Amniotic stem cell (primary cell): ENCODE measurements at places on chromosomes 3 and 15.

GRCh38 chr3:43478118-43478785 is 143.6 kb downstream of the ANO10 start:
- no peak for DNase-seq

DNA sequence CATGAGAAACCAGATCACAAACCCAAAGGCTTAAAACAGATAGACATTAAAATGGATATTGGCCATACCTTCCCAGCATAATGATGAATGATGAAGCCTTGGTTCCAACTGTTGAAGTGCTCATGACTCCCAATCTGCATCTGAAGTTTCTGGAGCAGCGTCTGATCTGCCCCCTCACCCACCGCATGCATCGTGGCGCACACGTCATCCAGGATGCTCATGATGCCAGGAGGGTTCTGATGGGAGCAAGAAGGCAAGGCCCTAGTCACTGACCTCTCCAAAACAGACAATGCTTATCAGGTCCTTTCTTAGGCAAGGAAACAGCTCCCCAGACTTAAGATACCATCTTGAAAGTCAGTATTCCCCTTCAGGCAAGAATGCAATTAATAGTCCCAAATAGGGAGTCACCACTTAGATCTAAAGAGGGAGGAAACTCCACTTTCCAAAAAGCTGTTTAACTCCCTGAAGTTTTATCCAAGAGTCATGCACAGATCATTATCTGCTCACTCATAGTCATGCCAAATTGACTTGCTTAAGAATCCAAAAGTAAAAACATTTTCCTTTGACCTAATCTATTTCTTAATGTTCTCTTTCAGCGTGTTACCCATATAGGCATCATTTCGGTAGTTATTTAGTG is 2.1 kb downstream of the LDHAL6B start:
- DNase-seq = no peak

DNA sequence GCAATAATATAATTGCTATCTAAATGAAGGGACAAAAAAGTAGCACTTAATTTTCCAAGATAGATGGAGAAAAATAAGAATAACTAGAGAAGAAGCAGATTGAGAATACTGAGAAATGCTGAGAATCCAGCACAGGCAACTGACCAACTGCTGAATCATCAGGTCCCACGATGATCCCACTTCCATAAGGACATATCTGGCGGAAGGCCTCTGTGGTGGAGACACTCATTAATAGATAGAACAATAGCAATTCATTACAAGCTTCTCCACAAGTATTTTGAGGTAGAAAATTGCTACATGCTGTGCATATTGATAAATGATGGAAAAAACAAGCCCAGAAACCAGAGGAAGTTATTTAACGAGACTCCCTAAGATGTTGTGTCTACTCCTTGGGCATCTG is 105.9 kb downstream of the DUT start:
- no peak for DNase-seq

DNA sequence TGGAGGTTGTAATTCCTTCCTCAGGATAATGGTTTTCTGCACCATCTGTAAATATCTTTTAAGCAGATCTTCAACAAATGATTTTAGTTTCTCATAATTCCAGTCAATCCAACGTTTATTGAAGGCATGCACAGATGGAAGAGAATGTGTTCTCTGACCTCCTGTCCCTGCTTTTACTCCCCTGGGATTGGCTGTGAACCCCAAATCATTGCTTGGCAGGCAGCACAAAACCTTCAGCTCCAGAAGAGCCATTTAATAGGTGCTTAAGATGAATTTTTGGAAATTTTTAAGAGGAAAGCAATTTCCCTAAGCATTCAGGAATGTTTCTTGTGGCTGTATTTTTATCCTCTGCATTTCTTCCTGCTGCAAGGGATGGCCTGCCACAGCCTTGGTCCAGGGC is 25.5 kb upstream of the THSD4 start:
- no peak for DNase-seq

- no peak for DNase-seq
Measured at GRCh38 chr3:42900226-42901072, 5.5 kb upstream of the ZNF662 start.

GRCh38 chr3:34218706-34219385 is 420.4 kb downstream of the PDCD6IP start:
- no peak for DNase-seq

GRCh38 chr3:166367947-166368533 is 530.8 kb upstream of the BCHE start:
- no peak for DNase-seq

DNA sequence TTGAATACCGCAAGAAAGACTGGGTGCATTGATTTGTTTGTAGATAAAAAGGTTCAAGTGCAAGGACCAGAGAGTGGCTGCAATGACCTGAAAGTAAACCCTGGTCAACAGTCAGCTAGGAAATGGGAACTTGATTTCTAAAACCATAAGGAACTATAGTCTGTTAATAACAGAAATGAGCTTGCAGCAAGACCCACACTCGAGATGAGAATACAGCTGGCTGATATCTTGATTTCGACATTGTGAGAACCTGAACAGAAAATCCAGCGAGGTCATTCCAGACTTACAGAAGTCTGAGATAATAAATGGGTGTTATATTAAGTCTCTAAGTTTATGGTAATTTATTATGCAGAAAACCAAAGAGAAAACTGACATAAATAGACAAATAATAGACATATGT is 177.3 kb downstream of the NFKBIZ start:
- no peak for DNase-seq

DNA sequence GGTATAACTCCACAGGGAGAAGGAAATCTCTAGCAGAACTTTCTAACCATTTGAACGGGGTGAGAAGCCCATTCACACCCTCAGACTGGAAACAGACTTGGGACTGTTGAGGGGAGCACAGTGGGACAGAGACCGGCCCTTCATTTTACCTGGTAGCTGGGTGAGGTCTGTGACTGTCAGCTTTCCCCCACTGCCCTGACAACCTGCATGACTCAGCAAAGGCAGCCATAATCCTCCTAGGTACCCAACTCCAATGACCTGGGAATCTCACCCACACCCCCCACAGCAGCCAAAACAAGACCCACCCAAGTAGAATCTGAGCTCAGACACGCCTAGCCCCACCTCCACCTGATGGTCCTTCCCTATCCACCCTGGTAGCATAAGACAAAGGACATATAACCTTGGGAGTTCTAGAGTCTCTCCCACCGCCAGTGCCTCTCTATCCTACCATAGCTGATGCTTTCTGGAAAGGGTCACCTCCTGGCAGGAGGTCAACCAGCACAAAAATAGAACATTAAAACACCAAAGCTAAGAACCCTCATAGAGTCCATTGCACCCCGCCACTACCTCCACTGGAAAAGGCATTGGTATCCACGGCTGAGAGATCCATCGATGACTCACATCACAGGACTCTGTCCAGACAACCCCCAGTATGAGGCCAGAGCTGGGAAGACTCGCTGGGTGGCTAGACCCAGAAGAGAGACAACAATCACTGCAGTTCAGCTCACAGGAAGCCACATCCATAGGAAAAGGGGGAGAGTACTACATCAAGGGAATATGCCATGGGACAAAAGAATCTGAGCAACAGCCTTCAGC is 28.0 kb downstream of the SENP7 start:
- no peak for DNase-seq

DNA sequence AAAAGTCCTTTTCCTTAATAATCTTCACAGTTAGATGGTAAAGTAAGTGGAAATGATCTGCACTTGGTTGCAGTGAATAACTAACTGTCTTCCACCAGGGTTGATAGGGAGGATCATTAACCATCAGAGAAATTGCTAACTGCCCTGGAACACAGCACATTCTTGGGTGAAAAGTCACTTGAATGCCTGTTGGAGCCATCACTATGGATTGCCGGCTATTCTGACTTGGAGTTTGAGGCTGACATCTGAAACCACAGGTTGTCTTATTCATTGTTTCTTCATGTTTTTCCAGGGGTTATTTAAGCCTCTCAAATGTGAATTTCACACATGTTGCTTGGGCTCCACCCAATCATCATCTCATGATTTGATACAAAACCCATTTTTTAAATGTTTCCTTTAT is 901.4 kb downstream of the MCTP2 start:
- peak; percentile 29 for DNase-seq

- DNase-seq = no peak
Measured at GRCh38 chr15:76401285-76401684, 64.7 kb downstream of the ISL2 start.

DNA sequence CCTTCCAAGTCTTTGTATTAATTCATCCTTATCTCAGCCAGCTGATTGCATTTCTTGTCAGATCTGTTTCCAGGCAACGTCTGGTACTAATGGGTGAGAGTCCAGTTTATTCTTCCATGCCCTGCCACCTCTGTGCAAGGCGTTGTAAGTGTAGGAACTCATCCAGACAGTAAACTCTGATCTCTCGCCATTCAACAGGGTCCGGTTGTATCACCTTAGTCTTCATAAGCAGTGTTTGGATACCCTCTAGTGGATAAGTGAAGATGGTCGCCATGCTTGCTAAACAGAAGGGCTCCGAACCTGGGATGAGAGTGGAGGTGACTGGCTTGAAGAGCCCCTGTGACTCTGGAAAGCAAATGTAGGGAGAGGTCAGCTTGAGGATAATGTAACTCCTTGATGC is 51.6 kb upstream of the CMTM7 start:
- DNase-seq = peak; percentile 23

DNA sequence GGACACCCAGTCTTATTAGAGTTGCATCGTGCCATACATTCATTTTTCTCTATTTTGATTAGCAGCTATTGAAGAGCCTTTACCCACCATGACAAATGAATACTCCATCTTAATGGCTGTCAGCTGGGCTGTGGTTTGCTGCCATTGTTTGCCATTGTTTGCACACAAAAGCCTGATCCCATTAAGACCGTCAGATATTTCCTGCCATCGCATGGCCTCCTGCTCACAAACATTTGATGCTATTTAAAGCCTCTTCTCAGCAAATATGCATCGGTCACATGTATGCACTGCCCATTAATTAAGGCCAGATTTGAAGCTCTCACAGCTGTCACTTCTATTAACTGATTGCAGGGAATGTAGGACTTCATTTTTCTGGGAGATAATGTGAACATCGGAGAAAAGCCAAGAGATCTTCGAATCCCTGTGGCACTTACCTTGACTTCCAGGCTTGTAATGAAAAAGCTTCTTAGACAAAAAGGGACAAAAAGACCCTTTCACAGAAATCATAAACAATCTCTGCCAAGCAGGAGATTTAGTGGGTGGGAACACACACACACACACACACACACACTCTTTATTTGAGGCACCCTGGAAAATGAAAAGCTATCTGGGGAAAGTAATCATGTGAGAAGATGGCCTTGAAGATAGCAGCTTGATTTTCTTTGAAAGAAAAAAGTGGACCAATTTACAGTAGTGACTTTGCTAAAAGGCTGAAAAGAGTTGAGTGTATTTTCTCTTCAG is 175.4 kb upstream of the NR2E3 start:
- DNase-seq = no peak

- DNase-seq = no peak
Measured at GRCh38 chr3:2078821-2079220, 19.8 kb upstream of the CNTN4 start.

DNA sequence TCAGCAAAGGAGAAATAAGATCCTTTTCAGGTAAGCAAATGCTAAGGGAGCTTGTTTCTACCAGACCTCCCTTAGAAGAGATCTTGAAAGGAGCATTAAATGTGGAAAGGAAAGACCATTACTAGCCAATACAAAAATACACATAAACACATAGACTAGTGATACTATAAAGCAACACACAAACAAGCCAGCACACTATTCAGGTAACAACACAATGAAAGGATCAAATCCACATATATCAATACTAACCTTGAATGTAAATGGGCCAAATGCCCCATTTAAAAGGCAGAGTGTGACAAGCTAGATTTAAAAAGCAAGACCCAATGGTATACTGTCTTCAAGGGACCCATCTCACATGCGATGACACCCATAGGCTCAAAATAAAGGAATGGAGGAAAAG is 317.6 kb downstream of the TBL1XR1 start:
- no peak for DNase-seq

DNA sequence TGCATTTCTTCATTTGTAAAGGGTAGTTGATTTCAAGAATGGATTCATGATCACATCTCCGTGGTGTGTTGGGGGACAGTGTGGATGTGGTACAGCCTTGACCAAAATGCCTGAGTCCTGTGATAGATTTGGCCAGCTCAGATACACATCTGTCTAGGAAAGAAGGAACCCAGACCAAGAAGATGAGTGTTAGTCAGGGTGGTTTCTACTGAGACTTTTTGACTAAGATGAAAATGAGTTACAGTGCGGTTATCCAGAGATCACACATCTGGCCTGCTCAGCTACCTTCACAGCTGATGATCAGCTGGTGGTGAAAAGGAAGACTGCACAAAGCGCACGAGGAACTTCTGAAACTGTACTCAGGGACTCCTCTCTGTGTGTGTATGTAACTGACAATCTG is 68.0 kb downstream of the FNDC3B start:
- DNase-seq = no peak

DNA sequence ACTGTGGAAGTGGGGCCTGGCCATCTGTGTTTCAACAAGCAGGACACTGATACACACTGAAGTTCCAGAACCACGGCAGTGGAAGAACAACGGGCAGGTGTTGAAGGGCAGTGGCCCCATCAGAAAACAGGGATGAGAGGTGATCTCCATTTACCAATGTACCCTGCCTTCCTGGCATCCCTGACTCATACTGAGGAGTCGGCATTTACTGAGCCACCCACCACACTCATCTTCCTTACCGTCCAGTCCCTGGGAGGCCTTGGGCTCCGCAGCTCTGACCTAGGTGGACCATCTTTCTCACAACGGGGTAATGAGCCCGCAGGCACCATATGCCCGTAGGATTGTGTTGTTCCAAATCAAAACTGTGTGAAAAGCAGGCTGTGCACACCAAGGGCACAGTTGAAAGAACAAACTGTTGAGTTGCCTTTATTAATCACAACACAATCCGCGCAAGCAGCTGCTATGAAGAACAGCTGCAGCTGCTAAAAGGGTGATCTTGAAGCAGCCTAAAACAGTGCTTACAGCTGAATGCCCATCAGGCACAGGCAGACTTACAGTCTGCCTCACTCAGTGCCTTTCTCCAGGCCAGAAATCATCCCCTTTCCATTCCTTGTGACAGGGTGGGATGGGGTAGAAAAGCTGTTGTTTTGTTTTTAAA is 12.9 kb downstream of the MB21D2 start:
- no peak for DNase-seq

GRCh38 chr3:51729042-51729633 is 22.3 kb downstream of the GRM2 start:
- DNase-seq = no peak

DNA sequence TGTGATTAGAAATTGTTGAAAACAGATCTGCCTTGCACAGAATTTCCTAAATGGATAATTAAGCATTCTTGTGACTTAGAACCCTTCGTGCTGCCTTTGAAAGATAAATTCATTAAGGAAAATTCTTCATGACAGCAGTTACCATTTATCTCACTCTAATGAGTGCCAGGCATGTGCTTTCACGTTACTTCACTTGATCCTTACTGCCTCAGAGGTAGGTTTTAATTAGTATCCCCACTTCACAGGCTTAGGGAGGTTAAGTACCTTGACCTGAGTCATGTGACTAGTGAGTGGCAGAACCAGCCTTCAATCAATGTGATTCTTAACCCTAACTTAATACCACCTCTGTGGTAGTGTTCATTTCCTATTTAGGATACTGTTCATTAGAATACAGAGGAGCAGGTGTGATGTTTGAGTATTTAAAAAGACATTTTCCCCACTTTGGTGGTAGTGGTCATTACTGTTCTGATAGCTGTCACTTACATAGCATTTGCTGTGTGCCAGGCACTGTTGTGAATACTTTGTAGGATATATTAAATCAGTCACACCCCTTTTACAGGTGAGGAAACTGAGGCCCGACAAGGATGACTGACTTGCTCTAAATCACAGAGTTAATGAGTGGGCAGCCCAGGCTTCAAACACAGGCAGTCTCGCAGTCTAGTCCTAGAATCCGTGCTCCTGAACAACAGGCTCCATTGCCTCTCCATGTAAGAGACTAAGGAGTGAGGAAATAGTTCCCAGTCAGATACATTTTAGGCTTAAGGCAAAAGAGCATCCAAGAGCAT is 57.9 kb downstream of the RLBP1 start:
- no peak for DNase-seq
